ENCODE measurements at places on chromosomes 13 and 19.

DNA sequence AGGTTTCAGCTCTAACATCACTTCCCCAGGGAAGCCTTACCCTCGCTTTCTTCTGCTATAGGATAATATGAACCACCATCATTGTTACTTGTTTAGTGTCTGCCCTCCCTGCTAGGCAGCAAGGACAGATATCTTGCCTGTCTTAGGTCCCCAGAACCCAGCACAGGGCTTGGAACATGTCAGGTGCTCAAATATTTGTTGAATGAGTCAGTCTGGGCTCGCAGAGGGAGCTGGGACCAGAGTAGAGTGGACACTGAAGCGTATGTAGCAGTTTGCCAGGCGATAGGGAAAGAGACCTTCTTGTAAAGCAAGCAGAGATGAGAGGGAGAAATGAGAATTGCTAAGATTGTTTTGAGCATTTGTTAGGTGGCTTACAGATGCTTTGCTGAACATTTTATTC lies 11.7 kb downstream of the BCKDHA start:
- DNase-seq, result no peak

- DNase-seq, result no peak
These were observed 379.8 kb downstream of the DLEU7 start for GRCh38 chr13:50463719-50464118.

DNA sequence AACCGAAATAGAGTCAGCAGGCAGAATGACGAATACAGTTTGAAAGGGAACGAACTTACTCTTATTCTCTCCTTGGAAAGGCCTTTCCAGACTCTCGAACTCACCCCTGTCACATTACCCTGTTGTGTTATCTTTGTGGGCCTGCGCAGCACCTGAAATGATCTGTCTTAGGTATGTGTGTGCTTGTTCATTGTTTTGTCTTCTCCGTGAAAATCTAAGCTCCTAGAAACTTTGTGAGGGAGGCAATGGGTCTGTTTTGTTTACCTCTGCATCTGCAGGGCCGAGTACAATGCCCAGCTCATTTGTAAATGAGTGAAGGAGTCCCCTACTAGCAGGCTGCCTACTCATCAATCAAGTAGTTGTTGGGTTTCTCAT lies 19.6 kb downstream of the HMGB1 start:
- DNase-seq, result no peak

- DNase-seq, result no peak
These were observed 4.0 kb upstream of the MAST3 start for GRCh38 chr19:18093439-18094161.

GRCh38 chr13:40376296-40376849 lies 290.1 kb downstream of the FOXO1 start:
- DNase-seq, result no peak

GRCh38 chr19:48152551-48152950 lies 17.6 kb downstream of the LIG1 start:
- DNase-seq, result peak; percentile 38

DNA sequence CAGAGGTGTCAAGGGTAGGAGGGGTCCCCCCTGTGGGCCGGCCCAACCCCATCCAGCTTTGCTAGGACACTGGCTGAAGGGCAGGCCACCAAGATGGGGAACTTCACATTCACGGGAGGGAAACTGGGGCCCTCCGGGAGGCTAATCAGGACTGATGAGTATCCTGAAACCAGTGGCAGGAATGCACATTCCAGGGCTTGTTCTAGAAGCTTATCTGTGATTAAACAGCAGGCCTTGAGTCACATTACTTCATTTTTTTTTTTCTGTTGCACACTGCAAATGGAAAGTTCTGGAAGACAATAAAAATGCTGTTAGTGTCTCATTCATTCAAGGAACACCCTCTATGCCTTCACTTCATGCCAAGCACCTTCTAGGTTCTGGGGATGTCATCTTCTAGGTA lies 15.5 kb upstream of the SIGLEC11 start:
- DNase-seq, result no peak

GRCh38 chr13:91074091-91074490 lies 273.4 kb upstream of the MIR17HG start:
- DNase-seq, result no peak

- no peak for DNase-seq
These were observed 23.3 kb downstream of the N4BP2L2 start for GRCh38 chr13:32515246-32515645.

DNA sequence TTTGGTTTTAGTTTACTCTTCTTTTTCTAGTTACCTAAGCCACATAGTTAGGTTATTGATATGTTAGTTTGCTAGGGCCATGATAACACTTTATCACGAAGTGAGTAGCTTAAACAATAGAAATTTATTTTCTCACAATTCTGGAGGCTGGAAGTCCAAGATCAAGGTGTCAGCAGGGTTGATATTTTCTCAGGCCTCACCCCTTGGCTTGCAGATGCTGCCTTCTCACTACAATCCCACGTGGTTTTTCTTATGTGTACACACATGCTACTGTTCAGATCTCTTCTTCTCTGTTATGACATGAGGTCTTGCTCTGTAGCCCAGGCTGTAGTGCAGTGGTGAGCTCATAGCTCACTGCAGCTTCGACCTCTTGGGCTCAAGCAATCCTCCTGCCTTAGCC lies 7.8 kb upstream of the URI1 start:
- DNase-seq, result no peak

- no peak for DNase-seq
These were observed 597.4 kb upstream of the SLITRK1 start for GRCh38 chr13:84479656-84480055.

DNA sequence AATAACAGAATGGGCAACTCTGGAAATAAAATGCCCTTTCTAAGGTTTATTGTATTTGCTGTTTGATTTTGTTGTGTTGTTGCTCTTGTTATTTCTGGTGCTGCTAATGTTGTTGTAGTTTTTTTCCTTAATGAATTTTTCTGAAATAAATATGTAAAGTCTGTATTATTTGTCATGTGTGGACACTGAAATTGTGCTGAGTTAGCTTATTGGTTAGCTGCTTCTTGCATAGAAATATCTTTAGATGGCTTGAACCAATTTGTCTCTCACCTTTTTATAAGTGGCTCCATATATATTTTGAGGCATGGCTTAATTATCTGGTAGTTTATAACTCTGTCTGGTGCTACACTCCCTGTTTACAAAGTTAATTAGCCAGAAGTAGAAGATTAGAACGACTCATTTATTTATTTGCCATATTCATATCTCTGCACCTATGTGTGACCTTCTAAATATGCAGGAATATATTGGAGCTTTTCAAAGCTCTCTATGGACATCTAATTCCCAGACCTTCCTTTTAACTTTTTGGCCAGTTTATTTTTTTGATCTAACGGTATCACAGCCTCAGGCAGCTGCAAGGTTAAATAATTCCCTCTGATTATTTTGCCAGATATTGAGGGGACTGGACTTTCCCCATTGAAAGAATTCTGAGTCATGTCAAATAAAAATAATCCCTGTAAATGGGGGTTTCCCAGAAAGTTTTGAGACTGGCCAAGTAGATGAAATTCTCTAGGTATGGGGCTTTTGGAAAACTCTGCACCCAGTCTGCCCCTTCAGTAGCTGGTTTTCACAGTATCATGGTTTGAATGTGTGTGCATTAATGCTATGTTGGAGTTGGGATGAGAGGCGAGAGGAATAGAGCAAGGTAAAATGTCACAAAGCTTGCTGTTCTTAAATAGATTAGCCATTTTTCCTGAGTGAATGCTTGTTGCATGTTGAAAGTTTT lies 1331.7 kb upstream of the MIR17HG start:
- no peak for DNase-seq

- DNase-seq, result no peak
These were observed 5.5 kb downstream of the ARRDC2 start for GRCh38 chr19:18013210-18014111.

DNA sequence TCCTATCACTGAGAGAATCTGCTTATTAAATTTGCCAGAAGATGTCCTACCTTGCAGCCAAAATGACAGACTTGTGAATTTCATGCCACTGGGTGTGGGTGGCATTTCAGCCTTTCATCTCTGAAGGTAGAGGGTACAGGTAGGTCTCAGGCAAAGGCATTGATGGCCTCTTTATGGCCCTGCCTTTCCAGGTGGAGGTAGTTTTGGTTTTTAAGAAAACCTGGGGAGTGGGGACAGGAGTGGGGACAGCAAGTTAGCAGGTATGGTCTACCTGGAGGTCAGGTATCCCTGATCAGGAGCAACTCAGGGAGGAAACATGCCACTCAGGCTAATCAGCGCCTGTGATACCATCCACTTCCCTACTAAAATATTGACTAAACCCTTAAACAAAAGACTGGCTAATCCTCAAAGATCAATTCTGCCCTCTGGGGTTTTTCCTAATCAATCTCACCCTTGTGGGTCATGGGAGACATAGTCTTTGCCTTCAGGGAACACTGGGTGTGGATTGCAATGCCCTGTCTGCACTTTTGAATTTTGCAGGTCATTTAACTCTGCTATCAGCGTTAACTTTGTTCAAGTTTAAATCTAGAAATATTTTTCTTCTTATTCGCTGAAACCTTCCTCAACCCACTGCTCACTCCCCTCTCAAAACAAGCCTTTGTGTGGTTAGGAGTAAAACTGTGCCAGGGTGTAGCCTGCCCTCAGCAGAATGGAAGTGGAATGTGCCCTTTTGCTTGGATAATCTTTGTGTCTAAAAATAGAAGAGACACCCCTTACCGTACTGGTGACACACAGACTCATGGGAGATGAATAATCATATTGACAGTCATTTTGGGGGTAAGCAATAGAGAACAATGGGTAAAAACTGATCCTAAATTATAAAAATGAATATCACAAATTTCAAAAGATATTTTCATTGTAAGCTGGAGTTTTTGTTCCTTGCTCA lies 233.7 kb downstream of the COG6 start:
- DNase-seq, result no peak

DNA sequence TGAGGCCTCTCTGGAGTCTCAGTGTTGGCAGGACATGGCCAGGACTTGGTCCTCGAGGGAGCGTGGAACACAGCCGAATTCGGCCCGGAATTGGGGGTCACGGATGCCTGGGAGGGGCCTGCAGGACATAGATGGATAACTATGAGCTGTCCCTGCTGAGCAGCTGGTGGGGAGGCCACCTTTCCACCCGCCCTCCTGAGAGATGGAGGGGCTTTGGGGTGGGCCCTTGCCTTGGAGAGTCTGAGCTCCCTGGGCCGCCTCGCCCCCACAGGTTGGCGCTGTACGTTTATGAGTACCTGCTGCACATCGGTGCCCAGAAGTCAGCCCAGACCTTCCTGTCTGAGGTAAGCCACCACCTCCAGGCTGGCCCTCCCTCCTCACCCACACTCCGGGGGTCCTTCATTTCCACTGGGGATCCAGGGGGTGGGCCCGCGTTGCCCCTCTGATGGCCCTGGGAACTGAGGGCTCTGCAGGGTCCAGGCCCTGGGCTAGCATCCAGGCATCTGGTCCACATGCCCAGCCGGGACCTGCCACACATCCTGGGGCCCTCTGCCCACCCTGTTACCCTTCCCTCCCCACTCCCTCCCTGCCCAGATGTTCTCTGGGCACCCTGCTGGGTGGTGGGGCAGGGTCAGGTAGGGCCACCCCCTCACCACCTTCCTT lies 8.0 kb downstream of the SSBP4 start:
- DNase-seq, result no peak

- no peak for DNase-seq
These were observed 92.7 kb downstream of the ZNF737 start for GRCh38 chr19:20472854-20473253.

- DNase-seq, result no peak
These were observed 89.8 kb upstream of the LSM14A start for GRCh38 chr19:34082289-34083077.

- DNase-seq, result no peak
These were observed 199.2 kb downstream of the COL4A1 start for GRCh38 chr13:110107568-110108347.

DNA sequence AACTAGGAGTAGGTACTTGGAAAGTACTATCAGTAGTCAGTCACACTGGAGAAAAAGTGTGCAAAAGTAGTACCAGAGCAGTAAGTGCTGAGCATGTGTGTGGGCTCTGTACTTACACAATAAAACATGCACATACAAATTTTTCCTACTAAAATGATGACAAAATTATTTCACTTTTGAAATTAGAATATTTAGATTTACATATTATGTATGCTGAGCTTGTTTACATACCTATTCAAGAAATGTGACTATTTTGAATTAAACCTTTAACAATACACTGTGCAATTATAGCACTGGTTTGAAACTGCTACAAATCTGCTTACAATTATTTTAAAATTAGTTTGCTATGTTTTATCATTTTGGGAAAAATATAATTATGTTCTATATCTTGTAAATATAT lies 2781.6 kb upstream of the PCDH20 start:
- no peak for DNase-seq

GRCh38 chr19:41351339-41352245 lies 2.1 kb downstream of the TGFB1 start:
- DNase-seq, result peak; percentile 59

- no peak for DNase-seq
These were observed 2.0 kb upstream of the VPS36 start for GRCh38 chr13:52452470-52452869.

DNA sequence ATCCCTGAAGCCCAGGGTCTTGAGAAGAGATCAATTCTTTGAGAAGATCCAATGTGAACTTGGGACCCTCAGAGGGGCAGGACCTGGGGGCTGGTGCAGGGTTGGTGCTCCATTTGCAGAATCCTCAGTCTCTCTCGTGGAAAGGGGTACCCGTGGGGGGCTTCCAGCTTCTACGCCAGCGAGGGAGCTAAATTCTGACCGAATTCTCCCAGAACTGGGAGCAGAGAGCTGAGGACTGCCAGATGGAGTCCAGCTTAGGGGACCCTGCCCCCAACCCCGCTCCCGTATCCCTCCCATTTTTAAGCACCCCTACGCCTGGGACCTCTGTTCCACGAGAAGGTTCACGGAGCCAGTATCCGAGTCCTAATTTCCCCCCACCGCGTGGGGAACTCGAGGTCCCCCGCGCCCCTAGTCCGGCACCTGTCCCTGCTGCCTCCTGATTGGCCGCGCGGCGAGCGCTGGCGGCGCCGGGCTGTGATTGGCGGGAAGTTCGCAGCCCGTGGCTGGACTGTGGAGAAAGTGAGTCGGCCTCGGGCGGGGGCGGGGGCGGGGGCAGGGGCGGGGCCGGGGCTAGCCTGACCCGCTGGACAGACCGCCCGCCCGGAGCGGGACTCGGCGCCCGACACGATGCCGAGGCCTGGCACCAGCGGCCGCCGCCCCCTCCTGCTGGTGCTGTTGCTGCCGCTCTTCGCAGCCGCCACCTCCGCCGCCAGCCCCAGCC lies 4.4 kb upstream of the LTBP4 start:
- DNase-seq, result no peak

GRCh38 chr13:23697772-23698313 lies 127.6 kb downstream of the TNFRSF19 start:
- no peak for DNase-seq

GRCh38 chr19:36256853-36257519 lies 42.1 kb downstream of the ZNF146 start:
- no peak for DNase-seq

DNA sequence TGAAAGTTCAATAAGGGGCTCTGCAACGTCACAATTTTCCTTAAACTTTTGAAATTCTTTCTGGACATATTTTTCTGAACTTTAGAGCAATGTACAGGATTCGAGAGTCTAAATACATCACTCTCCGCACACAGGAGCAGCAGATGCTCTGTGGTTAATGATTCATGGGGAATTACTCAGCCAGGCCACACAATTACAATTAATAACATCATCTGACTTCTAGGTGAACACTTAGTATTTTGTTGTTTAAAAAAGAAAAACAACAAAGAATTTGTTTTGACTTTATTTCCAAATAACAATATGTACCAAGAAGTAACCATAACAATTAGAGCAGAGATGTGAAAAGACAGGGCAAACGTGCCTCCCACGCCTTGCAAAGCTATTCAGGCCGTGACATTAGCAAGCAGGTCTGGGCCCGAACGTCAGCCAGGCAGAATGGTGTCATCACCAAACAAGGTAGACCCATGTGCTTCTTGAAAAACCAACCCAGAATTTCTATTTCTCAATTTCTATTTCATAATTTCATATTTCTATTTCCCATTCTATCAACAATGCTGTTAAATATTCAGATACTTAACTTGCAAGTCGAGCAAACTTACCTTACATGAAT lies 236.3 kb downstream of the COL4A1 start:
- no peak for DNase-seq

Data from GM18507 (cell line).